ENCODE measurements at places on chromosomes 11 and 22.
A peak's percentile ranks its signal among the peaks of the same experiment; 100 is the strongest.

DNA sequence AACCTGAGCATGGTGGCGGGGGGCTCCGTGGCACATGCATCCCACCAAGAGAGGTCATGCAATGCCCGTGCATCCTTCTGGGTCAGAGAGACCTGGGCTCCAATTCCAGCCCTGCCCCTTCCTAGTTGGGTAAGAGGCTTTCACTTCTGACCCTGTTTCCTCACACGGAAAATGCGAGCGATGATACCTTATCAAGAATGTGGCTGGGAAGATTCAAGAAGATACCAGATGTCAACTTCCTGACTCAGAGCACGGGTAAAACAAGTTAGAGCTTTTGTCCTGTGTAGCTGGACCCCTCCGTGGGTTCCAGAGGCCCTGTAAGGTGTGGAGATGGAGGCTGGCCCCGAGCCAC lies 8.7 kb upstream of the DGKZ start:
- no peak for DNase-seq

GRCh38 chr11:112628676-112629075 lies 332.5 kb upstream of the NCAM1 start:
- no peak for DNase-seq

DNA sequence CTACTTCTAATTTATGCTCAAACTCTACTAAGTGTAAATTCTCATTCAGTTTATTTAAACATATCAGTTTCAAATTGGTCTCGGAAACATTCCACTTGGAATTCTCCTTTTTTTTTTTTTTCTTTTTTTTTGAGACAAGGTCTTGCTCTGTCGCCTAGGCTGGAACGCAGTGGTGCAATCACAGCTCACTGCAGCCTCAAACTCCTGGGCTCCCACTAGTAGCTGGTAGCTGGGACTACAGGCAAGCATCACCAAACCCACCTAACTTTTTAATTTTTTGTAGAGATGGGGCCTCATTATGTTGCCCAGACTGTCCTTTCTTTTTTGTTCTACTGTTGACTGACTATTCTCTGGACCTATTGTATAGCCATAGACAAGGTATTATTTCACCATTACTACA lies 33.3 kb upstream of the CCDC81 start:
- no peak for DNase-seq

- peak; percentile 43 for DNase-seq
Observed at GRCh38 chr11:73330569-73331093, 22.6 kb downstream of the ARHGEF17 start.

- peak; percentile 51 for DNase-seq
Observed at GRCh38 chr11:120180551-120181232, 30.1 kb upstream of the OAF start.

- DNase-seq = no peak
Observed at GRCh38 chr22:47064416-47064815, 302.0 kb downstream of the TBC1D22A start.

GRCh38 chr22:28594797-28595462 lies 84.7 kb downstream of the TTC28 start:
- DNase-seq = peak; percentile 35

DNA sequence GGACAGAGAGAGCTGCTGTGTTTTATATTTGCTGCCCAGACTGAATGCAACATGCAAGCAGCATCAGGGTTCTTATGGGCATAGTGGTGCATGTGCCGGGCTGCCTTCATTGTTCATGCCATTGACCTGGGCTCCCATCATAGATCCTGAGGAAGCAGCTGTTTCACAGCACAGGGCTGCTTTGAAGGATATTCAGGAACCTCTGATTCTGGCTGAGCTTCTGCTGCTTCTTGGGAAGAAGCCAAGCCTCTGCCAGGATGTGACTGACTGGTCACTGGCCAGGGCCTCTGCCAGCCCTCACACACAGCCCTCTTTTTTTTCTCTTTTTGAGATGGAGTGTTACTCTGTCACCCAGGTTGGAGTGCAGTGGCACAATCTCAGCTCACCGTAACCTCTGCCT lies 43.3 kb downstream of the CYB5R2 start:
- DNase-seq = no peak

GRCh38 chr11:512761-513595 lies 5.9 kb upstream of the RNH1 start:
- peak; percentile 33 for DNase-seq

- DNase-seq = no peak
Observed at GRCh38 chr22:44755956-44756361, 3.6 kb downstream of the ARHGAP8 start.

GRCh38 chr11:25537393-25537792 lies 794.5 kb upstream of the ANO3 start:
- DNase-seq = no peak

GRCh38 chr22:30228509-30229359 lies 17.8 kb downstream of the LIF start:
- no peak for DNase-seq

DNA sequence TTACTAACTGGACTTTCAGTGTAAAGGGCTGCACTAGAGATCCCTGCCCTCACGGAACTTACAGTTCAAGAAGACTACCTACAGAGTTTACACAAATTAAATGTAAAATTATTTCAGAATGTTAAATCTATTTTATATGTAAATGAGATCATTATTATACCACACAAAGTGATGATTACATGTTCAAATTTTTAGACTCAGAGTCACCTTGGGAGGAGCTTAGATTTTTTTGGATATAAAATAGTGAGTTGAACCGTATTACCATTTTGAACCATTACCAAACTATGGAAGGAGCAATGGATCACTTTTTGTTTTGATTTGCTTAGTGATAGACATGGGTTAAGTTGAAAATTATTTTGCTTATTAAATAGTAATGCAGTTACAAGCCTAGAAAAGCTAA lies 1.6 kb downstream of the IPO7 start:
- DNase-seq = no peak

GRCh38 chr11:78349114-78349513 lies 68.5 kb downstream of the GAB2 start:
- DNase-seq = peak; percentile 59

DNA sequence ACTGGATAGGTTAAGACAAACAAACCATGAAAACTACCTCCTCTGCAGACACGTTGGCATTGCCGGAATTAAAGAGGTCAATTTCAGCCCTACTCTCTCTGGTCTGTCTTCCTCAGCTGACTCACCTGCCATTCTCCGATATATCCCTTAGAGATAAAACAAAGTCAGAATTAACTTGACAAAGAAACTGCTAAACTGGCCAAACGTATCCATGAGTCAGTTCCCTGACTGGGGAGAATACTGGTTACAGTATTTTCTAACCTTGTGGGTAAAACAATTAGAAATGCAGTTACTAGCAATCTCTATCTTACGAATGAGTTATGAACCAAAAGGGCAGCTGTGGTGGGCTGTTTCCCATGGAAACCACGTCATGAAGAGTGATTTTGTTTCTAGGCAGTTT lies 96.2 kb downstream of the RDX start:
- no peak for DNase-seq

DNA sequence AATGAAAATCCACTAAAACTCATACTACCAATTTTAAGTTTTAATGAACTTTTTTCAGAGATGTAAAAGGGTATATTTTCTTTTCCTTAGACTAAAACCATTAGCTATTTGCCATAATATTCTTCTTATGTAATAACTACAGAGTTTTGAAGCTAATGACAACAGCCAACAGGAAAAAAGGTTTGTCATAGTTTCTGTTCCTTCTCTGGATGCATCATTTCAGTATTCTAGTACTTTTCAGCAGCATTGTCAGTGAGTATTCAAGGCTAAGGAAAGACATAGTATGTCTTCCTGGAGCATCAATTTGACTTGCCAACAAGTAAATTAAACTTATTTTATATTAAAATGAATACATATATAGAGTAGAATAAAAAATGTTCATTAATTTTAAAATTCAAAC lies 166.0 kb downstream of the METTL15 start:
- DNase-seq = peak; percentile 14

- no peak for DNase-seq
Observed at GRCh38 chr11:32002311-32002710, 88.6 kb upstream of the RCN1 start.

GRCh38 chr11:125165843-125166763 lies 1.6 kb downstream of the PKNOX2 start:
- peak; percentile 22 for DNase-seq

DNA sequence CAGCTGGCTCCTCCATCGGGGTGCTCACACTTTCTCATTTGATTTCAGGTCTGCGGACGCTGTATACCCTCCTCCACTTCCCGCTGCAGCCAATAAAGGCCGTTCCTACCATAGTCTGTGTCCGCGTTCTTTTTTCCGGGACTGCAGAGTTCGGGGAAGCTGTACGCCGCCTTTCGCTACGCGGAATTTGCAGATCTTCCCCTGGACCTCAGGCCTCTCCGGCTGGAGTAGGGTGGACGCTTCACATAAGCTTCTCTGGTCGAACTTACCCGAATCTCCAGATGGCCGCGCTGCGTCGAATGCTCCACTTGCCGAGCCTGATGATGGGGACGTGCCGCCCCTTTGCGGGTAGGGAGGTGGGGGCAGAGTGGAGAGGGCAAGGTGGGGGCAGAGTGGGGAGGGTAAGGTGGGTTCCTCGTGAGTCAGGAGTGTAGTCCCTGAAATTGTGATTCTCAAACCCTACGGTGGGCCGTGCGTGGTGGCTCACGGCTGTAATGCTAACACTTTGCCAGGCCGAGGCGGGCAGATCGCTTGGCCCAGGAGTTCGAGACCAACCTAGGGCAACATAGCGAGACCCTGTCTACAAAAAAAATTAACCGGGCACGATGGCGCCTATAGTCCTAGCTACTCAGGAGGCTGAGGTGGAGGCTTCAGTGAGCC lies 617 bp downstream of the CSKMT start:
- DNase-seq = peak; percentile 76

- DNase-seq = peak; percentile 73
Observed at GRCh38 chr22:27804470-27805297, 3.1 kb upstream of the MN1 start.

DNA sequence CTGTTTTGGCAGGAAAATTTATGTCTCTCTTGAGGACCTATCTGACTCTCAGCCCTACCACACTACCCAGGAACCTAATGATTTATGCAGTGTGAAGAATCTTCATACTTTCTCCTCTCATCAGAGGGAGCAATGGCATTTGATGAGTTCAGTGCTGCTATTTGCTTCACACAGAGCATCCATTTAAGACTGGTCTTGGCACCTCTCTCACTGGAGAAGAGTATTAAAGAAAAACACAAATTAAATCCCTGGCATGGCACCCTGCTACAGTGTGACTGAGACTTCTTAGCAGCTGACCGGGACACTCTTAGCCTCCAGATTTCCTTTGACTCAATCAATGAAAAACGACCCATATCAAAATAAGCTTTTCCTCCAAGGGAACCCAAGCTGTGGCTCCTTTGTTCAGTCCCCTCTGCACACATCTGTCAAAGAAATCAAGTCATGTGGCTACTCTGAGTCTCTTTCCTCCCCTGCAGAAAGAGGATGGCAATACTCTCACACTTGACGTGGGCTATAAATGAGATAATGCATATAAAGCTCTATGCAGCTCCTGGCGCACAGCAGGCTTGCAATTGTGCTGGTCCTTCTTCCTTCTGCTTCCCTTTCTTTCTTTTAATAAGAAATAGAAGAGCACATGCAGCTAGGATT lies 186.1 kb upstream of the E2F8 start:
- DNase-seq = no peak

DNA sequence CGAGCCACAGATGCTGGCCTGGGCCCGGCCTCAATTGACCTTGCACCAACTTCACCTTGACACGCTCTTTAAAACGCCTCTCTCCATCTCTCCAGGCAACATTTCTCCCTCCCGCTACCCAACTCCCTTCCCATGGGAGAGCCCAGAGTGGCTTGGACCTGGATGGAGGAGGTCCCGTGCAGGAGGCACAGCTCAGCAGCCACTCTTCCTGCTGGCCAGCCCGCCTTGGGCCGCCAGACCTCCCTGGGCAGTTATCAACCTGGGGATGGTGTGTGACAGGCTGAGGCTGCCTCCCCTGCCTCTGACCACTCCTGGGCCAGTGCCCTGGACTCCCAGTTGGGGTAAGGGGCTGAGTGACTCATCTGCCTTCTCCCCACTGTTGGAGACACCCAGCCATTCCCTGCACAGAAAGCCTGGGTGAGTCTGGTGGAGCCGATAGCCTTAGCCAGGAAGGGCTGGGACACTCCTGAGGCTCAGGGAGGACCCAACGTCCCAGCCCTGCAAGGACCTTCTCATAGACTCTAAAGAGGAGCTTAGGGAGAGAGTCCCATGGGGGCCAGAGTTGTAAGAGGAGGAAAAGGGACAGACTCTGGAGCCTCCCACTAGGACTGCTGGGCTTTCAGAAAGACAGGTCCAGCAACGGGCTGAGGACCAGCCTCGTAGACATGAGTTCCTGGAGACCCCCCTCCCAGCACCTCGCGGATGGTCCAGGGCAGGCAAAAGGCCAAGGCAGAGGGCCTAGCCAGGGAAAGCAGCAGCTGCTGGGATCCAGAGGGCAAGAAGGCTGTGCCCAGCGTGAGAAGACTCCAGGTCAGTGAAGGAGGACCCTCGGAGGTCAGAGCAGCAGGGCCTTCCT lies 131.7 kb downstream of the CEP164 start:
- DNase-seq = no peak

DNA sequence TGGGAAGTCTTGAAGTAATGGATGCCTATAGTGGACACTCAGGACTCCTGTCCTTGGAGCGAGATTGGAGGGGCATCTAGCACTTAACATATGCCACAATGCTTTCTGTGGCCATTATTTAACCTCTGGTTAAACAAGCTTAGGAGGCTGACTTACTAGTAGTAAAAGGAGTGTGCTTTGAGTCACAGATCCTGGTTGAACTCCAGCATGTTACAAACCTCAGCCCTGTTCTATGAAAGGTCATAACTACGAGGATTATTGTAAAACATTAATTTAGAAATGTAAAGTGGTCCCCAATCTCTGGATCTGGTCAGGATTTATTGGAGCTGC lies 1.1 kb upstream of the LBHD1 start:
- no peak for DNase-seq

- DNase-seq = no peak
Observed at GRCh38 chr11:44264438-44264749, 45.5 kb downstream of the ALX4 start.

- no peak for DNase-seq
Observed at GRCh38 chr11:98940913-98941312, 79.8 kb upstream of the CNTN5 start.

GRCh38 chr11:122095681-122096262 lies 20.2 kb downstream of the BLID start:
- DNase-seq = no peak

GRCh38 chr11:6481924-6482275 lies 599 bp downstream of the TIMM10B start:
- no peak for DNase-seq

GRCh38 chr11:11397036-11397415 lies 44.0 kb upstream of the CSNK2A3 start:
- no peak for DNase-seq

- no peak for DNase-seq
Observed at GRCh38 chr11:94866231-94866822, 98.2 kb downstream of the AMOTL1 start.

- no peak for DNase-seq
Observed at GRCh38 chr22:44807232-44807631, 54.9 kb downstream of the ARHGAP8 start.

- DNase-seq = peak; percentile 85
Observed at GRCh38 chr22:30649430-30650007, 13.9 kb downstream of the SLC35E4 start.
